ENCODE measurements at places on chromosomes 5 and 9.

- no peak for DNase-seq
These were observed 33.1 kb downstream of the SH3GL2 start for GRCh38 chr9:17611917-17612316.

DNA sequence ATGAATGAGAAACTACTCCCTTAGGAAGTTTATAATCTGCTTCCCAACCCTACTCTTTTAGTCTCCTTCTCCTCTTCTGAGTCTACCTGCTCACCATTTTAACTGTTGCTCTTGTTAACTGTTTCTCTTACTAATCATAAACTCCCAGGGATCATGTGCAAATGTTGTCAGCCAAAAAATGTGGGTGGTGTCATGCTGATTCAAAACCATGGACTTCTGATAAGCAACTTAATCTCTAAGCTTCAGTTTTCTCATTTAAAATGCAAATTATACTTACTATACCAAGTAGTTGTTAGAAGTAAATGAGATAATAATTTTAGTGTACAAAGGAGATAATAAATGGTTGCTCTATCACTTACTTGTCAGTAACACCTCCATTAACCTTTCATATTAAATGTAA, 45.9 kb upstream of the TLX3 start:
- no peak for DNase-seq

- no peak for DNase-seq
These were observed 93.9 kb downstream of the GCNT1 start for GRCh38 chr9:76552751-76553455.

GRCh38 chr9:129414377-129414992, 206.4 kb downstream of the C9orf50 start:
- DNase-seq: no peak

DNA sequence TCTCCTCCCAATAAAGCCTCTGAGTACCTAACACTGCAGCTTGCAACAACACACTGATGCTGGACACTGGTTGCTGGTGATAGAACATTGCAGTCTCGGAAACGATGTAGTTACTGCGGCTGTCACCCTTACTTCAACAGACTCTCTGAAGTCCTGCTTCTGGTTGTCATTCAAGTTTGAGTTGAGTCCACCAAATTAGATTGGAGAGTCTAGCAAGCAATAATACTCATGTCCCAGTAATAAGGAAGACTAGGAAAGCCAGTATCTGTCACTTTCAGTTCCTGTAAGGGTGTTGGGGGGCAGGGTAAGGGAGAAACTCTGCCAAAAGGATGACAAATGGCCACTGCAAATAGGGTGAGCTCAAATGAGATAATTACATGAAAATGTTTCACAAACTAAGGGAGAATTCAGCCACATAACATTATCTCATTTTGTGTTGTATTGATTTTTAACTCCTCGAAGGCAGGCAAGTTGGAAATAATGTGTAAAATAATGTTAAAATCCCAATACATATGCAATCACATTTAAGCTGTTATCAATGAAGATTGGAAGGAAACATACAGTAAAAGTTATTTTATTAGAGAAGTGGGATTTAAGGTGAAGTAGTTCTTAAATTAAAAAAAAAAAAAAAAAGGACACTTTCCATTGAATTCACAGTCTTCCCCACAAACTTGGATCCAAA, 849 bp upstream of the IFT74 start:
- no peak for DNase-seq

DNA sequence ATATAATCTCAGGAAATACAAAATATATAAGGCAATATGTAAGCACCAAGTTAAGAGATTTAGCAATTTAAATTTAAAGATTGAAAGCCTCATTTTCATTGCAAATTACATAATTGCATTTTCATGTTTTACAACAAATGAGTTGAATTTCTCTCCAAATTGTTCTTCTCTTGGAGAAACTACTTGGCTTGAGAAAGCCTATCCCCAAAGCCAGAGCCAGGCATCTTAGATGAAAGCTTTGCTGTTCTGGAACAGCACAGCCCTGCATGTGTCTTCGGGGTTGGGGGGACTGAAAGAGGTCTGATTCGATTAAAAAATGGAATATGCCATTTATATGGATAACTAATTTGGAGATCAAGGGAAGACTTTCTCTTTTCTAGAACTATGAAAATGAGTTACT, 212.0 kb downstream of the PARP8 start:
- DNase-seq: no peak

DNA sequence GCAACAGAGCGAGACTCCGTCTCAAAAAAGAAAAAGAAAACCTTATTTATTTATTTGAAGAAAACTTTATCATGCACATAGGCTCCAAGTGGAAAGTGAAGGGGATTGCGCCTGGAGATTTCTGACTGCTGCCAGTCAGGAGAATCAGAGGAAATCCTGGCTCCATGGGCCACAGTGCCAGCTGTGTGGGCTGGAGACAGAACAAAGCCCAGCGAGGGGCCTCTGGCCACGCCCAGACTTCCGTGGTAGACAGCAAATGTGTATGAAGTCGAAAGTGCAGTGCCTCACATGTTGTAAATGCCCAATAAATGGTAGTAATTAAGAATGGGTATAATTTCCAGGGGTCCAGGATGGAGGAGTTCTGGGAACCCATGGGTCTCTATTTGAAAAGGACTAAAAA, 75.8 kb upstream of the WWC1 start:
- no peak for DNase-seq

DNA sequence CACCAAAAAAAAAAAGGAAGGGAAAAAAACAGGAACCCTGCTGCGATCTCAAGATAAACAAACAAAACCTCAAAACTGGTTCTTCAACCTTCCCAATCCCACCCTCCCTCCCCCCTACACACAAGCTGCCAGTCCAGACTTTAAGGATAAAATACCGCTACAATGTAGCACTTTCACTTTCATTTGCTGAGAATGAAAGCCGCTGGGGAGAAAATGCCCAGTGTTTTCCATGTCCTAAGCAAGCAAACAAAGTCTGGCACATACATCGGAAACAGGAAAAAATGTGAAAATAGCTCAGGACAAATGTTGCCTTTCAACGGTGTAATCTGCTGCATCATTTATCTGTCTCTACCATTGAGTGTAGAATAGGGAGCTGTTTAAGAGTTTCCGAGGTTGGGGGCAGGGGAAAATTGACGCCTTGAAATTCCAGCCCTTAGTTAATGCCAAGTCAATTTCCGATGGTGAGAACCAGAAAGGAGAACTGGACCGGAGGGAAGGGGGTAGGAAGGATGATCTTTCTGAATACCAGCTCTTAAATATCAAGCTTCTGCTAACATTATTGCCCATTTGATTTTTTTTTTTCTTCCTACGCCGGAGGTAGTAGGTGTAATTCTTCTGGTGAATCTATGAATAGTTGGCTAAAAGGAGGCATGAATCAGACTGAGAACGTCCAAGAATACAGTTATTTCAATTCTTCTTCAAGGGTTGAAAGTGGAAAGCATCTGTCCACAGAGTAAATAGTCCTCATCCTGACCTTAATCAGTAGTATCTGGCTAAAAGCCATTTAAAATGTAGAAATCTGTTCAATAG, 1.2 kb upstream of the ADAMTS6 start:
- DNase-seq: no peak

- no peak for DNase-seq
These were observed 258.7 kb upstream of the RASA1 start for GRCh38 chr5:87008751-87009560.

Measured in activated CD4-positive, alpha-beta T cell treated with anti-CD3 and anti-CD28 coated beads, Interleukin-2, amount 50 U/mL, for 24 hours (primary cell).